ENCODE measurements at places on chromosomes 1 and 21.

DNA sequence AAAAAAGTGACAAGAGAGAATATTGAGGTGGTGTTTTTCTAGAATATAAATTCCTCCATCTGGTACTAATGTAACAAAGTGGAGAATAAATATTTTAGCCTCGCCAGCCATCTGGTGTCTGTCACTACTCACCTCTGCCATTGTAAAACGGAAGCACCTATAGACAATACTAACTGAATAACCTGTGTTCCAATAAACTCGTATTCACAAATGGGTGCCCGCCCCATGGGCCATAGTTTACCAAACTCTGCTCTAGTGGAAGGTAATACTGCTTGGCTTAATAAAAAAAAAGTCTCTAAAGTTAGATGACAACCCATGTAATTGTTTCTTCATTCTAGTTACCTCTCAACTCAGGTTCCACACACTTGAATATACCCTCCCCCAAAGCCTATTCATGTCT, 8.1 kb downstream of the MIS18A start:
- no peak for DNase-seq

DNA sequence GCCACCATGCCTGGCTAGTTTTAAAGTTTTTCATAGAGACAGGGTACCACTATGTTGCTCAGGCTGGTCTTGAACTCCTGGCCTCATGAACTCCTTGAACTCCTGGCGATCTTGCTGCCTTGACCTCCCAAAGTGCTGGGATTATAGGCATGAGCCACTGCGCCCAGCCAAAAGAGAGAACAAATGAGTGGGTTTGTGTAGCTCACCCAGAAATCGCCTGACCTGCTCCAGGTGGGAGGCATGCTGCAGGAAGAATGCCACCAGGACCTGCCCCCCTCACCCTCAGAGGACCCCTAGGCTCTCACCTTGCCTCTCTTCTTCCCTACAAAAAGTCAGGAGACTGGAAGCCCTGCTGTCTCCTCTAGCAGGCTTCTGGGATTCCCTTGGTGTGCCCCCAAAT, 88.8 kb downstream of the SYT2 start:
- DNase-seq = no peak

DNA sequence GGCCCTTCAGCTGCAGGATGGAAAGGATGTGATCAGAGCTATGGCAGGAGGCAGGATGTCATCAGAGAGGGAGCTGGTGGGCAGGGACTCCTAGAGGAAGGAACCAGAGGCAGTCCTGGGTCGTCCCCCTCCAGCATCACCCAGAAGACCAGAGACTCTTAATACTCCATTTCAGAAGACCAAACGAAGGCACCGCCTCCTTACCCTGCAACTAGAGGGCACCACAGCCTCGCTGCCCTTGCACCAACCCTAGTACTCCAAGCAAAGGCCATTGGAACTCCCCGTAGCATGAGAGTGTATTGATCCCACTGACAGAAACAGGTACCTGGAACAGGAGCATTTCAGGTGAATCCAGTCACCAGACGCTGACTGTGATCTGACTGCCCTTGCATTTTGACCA, 598.1 kb downstream of the NPHP4 start:
- no peak for DNase-seq

DNA sequence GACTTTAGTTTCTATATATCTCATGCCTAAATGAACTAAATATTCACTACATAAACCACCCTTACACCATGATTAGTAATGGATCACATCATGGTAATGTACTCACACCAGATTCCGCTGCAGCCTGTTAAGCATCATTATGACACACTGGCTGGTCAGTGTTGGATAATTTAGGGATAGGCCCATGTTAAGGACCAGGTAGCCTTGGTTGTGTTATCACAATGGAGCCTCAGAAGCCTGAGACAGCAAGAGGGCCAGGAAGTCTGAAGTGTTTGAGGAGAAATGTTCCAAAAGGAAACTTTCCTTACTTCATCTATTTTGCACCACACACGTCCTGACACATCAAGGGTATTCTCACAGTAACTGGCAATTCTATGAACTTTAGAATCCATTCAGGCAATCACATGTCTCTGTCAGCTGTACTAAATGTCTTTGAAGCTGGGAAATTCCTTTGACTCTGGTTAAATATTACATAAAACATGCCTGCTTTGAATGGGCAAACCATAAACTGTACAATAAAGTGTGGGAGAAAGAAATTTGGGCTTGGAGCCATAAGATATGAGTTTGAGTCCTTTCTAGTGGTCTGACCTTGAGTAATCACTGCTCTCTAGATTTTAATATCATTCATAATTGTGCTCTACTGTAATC, 105.3 kb upstream of the DPT start:
- DNase-seq = no peak

DNA sequence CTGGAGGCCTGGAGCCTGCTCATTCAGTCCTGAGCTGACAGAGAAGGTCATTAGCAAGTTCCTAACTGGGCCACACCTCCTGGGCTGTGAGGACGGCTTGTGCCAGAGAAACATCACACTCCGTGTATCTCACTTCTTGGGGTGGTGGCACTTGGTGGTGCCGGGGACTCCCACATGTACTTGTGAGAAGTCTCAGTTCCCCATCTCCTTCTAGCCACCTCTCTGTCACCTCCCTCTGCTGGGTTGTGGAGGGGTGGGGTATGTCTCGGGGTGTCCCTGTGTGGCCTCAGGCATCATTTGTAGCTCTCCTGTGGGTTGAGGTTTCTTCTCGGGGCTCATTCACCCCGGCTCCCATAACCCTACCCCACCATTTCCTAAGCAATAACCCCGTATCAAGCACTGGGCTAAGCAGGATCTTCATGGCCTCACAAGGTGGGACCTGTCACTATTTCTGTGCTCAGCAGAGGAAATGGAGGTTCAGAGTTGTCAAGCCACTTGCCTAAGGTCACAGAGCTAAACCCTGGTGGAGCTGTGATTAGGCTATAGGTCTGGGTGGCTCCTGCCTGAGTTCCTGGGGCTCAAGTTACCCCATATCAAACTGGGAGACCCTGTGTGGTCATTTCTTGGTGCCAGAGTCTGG, 62.5 kb downstream of the UBIAD1 start:
- no peak for DNase-seq

GRCh38 chr1:15116966-15117365, 36.6 kb upstream of the TMEM51 start:
- DNase-seq = no peak

- DNase-seq = no peak
Measured at GRCh38 chr1:18290740-18291412, 183.3 kb downstream of the IGSF21 start.

DNA sequence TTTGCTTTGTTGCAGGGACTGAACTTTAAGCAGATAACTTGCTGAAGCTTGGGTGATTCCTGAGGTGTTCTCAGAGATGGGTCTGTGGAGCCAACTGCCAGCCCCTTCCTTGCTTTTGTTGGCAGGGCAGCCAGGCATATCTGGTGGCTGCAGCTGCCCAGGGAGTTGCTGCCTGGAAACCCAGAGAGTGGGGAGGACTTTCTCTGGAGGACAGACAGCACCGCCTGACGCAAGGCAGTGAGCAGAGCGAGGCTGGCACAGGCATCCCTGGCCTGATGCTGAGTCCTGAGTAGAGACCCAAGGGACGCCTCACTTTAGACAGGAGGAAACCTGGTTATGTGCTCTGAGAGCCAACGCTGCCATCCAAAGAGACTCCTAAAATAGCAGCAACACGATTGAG, 9.8 kb upstream of the OLFML2B start:
- DNase-seq = no peak

DNA sequence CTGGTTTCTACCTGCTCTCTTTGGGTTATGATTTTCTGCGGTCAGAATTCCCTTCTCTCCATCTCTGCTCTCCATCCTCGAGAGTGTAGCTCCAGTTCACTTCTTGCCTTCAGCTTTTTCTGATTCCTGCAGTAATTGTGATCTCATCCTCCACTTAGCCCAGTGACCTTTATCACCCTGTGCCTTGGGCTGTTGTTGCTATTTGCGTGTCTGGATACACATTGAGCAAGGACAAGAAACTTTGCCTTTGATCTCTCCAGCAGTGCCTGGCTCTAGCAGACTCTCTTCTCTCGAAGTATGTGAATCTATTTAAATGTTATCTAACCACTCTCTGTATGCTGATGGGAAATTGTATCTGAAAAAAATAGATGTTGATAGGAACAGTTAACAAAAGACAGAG, 76.4 kb upstream of the MARK1 start:
- no peak for DNase-seq

DNA sequence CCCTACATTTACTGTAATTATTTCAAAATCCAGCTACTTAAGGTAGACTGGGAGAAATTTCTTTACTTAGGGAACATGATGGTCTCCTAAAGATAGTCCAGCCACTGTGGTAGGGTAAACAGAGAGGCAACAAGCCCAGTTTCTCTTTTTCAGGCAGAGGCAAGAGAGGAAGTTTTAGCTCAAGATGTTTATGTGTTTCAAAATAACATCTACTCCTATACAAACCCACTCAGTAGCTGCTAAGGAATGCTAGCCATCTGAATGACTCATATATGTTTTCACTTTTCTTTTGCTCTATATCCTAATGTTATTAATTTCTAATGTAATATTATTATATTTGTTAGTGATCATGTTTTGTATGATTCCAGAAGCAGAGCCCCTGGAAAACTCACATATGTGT, 856.6 kb downstream of the PLA2G4A start:
- no peak for DNase-seq

DNA sequence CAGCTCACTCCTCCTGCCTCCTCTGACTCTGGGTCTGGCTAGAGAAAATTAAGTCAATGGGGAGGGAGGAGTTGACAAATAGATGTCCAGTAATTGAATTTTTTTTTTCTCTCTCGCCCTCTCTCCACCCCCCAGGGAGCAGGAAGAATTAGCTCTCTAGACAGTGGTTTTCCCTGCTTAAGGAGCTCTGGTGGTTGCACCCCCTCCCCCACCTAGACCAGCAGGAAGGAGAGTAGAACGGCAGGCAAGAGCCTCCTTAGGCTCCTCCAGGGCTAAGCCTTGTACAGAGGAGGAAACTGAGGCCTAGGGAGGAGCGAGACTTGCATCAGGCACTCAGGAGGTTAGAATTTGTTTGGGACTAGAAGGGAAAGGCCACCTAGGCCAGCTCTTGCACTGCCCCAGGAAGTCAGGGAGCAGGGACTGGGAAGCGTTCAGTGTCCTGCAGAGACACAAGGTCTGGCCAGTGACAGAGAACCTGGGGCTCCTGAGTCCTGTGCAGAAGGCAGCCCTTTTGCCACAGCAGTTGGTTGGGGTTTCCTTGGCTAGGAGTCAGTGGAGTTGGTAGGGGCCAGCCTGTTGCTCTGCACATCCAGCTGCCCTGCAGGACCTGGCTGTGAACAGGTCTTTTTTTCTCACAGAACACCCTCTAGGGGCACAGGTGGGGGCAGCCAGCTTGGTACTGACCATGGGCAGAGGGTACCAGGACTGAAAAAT, 49.5 kb upstream of the ACOT11 start:
- no peak for DNase-seq

DNA sequence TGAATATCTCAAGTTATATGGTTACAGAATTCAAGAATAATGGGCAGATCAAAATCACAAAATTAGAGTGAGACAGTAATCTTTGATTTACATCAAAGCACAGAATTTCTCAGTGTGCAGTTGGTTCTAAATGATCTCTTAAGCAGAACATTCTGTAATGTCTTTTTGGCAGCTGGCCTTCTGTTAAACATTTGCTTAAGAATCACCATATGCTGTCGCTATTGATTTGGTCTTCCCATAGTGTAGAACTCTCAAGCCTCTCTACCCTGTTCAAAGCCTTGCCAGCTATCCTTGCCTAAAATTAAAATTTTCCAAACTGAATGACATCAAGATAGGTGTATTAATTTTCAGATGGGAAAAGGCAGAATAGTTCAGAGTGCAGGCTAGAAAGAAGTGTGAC, 38.9 kb upstream of the ERO1B start:
- no peak for DNase-seq

GRCh38 chr1:209406168-209406567, 177.3 kb upstream of the CAMK1G start:
- no peak for DNase-seq

GRCh38 chr1:220500372-220500771, 27.6 kb upstream of the MARK1 start:
- no peak for DNase-seq

DNA sequence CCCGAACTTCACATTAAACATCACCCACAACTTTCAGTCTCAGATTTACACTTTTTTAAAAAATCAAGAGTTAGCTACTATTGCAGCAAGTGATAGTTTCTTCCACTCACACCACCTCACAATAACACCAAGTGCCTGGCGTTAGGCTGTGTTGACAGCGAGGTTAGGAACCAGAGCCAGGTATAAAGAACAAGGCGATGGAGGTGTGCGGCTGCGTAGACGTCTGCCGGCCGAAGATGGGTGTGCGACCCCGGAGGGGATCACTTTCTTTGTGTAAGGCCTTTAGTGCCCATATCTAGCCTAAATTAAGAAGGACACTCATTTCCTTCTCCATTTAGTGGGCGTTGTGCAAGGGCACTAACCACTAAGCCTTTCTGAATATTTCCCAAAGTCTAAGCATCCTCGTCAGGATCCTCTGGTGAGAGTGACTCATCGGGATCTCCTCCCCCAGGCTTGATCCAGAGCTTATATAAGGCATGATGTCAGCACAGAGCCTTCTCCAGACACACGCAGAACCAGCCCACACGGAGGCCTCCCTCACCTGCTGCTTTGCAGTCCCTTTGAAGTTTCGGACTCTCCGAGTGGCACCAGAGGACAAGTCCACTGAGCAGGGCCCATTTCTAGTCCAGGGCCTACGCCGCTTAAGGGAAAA, 11.8 kb downstream of the NHLH2 start:
- no peak for DNase-seq

DNA sequence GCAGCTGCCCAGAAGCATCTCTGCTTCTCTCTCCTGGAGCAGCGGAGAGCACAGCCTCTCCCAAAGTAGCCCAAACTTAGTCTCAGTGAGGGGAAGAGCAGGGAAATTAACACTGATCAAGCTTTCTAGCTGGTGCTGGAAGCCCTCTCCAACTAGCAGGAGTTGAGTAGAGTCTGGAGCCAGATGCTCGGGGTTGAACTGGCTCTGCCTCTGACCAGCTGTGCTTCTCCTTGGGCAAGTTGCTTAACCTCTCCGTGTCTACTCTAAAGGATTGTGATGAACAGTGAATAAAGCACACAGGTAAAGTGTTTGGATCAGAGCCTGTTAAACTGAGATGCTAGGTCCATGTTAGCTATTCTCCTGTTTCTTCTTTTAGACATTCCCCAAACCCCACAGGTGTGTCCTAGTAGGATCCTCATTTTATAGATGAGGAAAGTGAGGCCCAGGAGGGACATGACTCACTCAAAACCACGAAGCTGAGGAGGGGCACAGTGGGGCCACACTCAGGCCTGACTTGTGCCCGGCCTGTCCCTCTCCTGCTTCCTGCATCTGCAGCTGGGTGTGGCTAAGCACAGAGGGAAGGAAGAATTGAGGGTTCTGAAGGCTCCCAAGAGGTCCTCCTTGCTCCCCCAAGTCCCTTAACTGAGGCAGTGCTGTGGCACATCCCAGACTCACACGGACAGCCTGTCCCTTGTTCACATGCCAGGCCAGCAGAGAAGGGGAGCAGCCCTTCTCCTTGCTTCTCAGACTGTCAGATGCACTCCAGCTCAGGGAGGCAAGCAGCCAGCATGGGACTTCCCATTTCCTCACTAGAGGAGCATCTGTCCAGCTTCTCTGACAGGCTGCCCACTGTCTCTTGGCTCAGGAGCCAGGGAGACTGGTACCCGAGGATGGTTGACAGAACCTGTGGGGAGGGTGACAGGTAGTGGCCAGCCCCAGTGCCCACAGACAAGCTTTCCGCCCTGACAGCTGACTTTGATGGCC, 152.0 kb upstream of the IGSF21 start:
- DNase-seq = no peak
